ENCODE measurements at places on chromosomes 2 and 18.

GRCh38 chr18:11972371-11973174 is 8.7 kb upstream of the IMPA2 start:
- DNase-seq = no peak

- DNase-seq = no peak
Measured at GRCh38 chr2:240966457-240966905, 31.9 kb upstream of the SNED1 start.

GRCh38 chr18:7607540-7608173 is 40.5 kb downstream of the PTPRM start:
- no peak for DNase-seq

DNA sequence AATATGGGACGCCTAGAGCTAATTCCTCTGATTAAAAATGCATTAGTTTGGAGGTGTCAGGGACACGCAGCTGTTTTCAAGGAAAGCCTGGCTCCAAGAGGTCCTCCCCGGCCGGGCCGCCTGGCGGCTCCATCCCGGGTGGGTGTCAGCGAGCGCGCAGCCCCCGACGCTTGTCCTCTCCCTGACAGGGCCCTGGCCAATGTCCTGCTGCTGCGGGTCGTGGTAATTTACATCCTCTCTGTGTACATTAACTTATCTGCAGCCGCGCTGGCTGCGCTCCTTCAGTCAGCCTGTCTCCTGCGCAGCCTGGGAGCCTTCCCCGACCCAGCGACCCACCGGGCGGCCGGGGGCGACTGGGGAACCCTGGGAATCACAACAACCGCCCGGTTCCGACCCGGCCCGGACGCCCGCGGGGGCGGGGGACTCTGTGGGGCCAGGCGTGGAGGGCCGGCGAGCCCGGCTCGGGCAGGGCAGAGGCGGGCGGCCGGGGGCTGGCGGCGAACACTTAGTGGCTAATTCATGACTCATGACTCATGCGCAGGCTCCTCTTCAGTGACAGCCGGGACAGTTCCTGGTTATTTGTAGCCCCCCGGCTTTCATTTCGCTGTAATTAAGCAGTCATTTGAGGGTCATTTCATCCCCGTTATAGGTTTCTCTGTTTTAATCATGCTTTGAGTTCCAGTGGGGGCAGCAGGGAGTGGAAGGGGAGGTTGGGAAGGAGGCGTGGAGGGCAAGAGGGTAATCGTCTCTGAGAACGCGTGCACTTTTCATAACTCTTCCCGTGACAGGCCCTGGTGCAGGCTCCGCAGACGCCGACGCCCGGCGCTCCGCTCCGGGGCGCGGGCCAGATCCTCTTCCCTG is 141.9 kb upstream of the CTAGE1 start:
- peak; percentile 30 for DNase-seq

Measured in stimulated activated CD8-positive, alpha-beta memory T cell treated with anti-CD3 and anti-CD28 coated beads, Interleukin-4, amount 100 ng/mL, for 48 hours (primary cell).